ENCODE measurements at places on chromosomes 13 and 19. TPM values are rescaled to one million over a fixed set of nuclear protein-coding genes. Genes with fewer than 3 reads are reported as not detected.

- no peak for DNase-seq
Measured at GRCh38 chr13:35956074-35956473, 175.1 kb downstream of the DCLK1 start.

DNA sequence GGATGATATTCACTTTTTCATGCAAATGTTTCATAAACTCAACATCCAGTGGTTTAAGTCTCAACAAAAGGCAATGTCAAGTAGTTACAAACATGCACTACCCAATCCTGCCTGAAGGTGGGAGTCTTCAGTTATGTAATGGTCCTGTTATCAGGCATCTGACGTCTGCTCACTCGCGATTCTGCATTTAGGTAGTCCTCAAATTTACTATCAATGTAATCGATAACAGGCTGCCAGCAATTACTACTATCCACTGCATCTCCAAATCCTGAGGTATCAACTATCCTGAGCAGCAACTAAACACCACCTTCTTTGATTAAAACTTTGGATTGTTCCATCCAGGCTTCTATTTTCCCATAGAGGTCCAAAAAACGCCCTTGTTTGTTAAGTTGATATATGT lies 51.2 kb downstream of the NLRP12 start:
- peak; percentile 6 for DNase-seq

DNA sequence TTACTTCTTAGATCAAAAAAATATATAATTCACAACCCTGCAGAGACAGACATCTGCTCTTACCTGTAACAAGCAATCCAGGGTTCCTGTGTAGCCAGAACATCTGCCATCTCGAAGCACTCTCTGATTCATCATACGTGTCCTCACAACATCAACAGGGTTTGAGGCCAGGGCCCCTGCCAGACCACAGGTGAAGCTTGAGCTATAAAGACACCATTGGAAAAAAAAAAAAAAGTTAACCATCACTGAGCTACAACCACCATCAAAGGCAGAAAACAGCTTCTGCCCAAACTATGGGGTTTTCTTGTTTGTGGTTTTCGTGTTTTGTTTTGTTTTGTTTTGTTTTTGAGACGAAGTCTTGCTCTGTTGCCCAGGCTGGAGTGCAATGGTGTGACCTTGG lies 19.3 kb downstream of the SLC25A30 start:
- DNase-seq = no peak

DNA sequence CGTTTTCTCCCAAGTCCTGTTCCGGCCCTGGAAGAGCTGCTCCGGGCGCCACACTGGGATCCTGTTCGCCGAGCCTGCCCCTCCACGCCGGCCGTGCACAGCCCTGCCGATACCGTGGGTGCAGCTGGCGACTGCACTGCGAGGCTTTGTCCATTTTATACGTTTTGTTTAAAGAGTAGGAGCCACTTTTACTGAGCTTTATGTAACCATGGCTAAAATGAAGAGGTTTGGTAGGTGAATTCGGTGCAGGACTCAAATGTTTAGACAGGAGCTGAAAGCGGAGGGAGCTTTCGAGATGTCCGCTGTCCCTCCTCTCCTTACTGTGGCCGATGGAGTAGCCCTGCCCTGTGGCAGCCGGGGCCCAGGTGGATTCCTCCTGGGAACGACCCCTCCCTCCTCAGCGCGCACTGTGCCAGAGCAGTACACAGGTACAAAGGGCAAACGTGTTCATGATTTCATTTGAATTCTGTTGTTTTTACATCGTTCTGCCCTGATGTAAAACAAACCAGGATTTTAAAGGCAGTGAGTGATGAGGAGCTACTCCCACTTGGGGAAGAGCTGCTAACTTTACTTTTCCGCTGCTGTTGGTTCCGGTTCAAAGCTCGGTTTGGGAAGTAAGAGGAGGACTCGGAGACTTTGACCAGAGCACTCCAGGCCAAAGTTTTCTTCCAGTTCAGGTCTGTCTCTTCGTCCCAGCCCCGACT lies 1.7 kb downstream of the COL4A2 start:
- no peak for DNase-seq

DNA sequence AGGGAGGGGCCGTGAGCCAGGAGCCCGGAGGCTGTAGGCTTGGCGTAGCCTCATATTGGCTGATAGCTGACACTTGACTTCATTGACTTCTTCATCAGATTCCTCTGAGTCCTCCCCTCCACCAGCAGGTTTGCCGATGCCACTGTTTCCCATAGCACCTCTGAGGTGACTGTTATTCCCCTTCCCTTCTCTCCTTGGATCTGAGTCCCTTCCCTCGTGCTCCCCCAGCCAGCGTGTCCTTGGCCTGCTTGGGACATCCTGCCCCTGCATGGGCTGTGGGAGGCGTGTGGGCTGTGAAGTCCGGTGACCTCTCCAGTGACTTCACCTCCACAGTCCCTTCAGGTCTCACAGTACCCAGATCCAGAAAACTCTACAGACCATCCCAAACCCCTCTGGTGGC lies 8.8 kb downstream of the PPP1R37 start:
- no peak for DNase-seq

SPATA13 gene
- polyA plus RNA-seq = 12.0 TPM

MYH14 gene
- polyA plus RNA-seq = not detected

HSPB6 gene
- polyA plus RNA-seq = 31.7 TPM
